Activated CD4-positive, CD25-positive, alpha-beta regulatory T cell treated with anti-CD3 and anti-CD28 coated beads, Interleukin-2, amount 50 U/mL, for 24 hours (primary cell): ENCODE measurements at places on chromosomes 1 and 21.

DNA sequence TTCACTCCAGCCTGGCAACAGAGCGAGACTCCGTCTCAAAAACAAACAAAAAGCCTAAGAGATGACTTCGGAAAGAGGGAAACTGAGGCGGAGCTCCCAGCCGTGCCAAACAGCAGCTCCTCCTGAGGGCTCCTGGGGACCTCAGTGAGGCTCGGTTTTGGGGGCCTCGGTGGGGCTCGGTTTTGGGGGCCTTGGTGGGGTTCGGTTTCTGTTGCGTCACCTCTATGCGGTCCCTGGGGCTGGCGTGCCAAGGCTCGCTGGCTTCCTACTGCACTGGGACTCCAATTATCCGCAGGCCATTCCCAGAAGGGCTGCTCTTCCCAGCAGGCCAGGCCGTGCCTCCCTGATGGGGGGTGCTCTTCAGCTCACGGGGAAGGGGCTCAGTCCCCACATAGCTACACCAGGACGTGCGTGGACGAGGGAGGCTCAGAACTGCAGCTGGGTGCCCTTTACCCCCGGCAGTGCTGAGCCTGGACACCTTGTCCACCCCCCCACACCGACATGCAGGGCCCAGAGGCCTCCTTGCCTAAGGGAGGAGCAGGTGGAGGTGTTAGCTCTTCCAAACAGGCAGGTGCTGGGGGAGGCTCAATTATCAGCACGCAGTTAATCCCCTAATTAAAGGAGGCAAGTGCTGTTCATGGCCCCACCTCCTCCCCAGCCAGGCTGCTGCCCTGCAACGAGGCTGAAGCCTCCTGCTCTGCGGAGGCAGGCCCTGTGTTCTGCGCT, 5.1 kb upstream of the C1orf159 start:
- ATAC-seq: no peak

GRCh38 chr1:115854005-115854404, 13.1 kb upstream of the NHLH2 start:
- ATAC-seq: no peak

- ATAC-seq: no peak
Observed at GRCh38 chr1:74592580-74593355, 80.4 kb upstream of the LRRC53 start.

- peak; percentile 25 for ATAC-seq
Observed at GRCh38 chr1:61082311-61083012, at the start of gene NFIA. Gene NFIA, plus strand, starts transcription at chr1:61082561.

GRCh38 chr1:20229171-20229570, 42.9 kb upstream of the PLA2G2C start:
- ATAC-seq: no peak

DNA sequence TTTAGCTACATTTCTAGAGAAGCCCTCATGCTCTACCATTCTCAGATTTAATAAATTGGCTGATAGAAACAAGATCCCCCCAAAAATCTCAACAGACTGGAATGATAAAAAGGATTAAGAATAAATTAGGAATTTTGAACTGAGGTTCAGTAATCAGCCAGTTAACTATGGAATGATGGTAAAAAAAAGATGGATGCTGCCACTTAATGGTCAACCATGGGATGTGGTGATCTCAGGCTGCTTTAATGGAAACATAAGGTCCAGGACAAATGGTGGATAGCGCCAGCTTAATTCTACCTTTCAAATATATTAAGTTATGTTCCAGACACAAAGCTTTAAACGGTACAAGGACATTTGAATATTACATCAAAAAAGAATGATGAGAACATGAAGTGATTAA, 49.9 kb downstream of the CCN1 start:
- no peak for ATAC-seq
